ENCODE measurements at places on chromosomes 4 and X.

GRCh38 chrX:55717521-55718497 lies at the start of gene RRAGB:
Gene RRAGB (plus strand): TSS chrX:55717749. CDS start chrX:55718328, 579 bp downstream.
- DNase-seq = peak; percentile 97

DNA sequence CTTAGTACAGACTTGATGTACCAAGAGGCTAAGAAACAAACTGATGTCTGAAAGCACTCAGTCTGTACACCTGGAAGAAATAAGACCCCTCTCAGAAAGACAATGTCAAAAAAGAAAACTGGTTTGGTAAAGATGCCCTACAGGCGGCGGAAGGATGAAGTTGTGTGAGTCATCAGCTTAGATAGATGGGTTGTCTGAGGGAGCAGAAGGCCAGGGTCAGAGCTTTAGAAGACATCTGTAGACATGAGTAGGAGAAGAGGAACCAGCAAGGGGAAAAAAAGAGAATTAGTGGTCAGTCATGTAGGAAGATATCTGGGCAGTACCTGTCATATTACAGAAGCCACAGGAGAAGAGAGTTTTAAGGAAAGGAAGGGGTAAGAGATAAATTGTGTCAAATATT lies 8.3 kb downstream of the SRPX2 start:
- DNase-seq = no peak

- DNase-seq = no peak
These were observed 31.4 kb downstream of the HMX1 start for GRCh38 chr4:8840006-8840793.

GRCh38 chrX:67100031-67100884 lies 443.6 kb upstream of the AR start:
- no peak for DNase-seq
